IPS DF 6.9 (cell line): ENCODE measurements at places on chromosomes 2 and 18.

- no peak for DNase-seq
These were observed 280.7 kb upstream of the ATP5MC3 start for GRCh38 chr2:175462246-175462645.

DNA sequence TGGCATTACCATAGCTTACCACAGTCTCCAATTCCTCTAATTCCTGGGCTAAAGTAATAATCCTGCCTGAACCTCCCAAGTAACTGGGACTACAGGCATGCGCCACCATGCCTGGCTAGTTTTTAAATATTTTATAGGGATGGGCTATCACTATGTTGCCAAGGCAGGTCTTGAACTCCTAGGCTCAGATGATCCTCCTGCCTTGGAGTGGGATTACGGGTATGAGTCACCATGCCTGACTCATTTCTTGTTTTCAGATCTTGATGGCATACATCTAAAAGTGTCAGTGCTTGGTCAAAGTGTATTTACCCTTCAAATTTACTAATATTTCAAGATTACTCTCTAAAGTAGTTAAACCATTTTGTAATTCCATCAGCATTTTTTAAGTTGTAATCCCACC, 9.4 kb upstream of the SOCS6 start:
- DNase-seq = no peak

DNA sequence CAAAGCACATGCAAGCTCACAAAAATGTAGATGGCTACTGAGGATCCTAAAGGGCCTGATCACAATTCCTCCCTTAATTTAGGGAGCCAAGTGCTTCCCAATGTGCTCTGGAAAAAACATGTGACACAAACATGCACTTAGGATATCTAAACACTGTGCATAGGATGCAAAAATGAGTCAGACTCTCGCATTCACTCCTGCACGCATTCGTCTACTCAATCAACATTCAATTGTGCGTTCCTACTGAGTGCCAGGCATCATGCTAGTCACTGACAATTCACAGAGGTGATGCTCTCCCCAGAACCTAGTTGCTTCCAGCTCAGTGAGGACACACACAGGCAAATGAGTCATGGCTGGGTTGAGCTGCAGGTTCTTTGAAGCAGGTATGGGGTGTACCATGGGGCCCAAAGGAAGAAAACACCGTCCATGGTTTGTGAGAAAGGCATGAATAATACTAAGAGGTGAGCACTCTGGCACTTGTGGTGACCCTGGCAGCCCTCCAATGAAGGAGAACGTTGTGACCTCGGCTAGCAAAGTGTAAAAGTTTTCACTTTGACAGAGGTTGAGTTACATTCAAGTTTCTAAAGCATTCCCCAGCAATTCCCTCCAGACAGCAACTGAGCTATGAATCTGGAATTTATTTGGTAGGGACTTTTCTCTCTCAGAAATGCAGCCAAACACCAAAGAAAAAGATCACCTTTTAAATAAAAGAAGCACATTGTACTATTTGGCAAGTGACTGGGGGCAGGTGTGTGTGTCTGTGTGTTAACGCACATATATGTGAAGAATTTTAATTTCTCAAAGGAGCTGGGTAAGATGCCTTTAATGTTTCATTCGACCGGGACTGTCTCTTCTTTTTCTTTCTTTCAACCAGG, 173.3 kb downstream of the ALPK2 start:
- no peak for DNase-seq

GRCh38 chr2:238603596-238603995, 176.9 kb downstream of the ASB1 start:
- DNase-seq = no peak

GRCh38 chr2:121419081-121419699, 111.5 kb upstream of the RNU4ATAC start:
- DNase-seq = no peak

DNA sequence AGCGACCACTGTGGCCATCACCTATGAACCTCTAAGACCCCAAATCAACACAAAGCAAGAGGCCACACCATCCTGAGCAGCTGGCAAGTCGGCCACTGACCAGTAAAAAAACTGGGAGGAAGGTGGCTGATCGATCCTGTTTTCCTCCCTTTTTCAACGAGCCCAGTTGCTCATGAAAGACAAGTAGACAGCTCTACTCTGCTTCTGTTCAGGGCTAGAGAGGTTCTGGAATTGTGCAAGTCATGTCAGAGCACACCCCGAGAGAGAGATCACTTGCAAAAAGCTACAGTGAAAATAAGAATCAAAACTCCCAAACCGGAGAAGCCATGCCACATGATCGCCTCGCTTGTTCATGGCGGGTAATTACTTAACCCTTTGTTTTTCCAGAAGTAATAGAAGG, 34.6 kb downstream of the ZNF516 start:
- DNase-seq = no peak

DNA sequence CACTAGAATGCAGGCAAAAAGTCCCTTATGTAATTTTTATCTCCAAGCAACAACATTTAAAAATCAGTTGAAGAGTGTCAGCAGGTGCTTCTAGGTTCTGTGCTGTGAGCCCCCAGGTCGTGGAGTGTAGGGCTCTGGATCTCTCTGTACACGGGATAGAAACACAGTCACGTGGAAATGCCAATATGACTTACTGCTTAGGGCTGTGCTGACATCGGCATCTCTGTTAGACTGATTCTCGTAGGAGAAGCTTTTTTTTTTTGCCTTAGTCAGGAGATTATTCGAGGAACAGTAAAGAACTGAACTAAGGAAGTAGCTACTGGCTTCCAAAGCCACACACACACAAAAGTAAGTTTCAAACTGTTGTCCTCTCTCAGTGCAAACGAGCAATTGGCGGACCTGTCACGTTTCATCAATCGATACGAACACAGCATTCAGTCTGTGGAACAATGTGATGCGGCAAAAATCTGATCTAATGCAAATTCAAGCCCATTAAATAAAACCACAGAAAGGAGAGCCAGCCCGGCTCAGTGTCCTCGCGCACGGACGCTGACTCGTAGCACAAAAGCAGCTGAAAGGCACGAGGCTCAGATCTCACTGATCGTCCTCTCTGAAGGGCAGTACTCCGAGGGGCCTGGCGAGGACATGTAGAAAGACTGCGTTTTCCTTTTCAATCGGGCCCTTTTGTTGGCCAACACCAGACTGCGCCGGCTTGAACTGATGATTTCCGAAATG, 41.5 kb downstream of the PRELID3A start:
- DNase-seq = no peak

GRCh38 chr2:11799826-11800225, 53.4 kb downstream of the LPIN1 start:
- DNase-seq = no peak

DNA sequence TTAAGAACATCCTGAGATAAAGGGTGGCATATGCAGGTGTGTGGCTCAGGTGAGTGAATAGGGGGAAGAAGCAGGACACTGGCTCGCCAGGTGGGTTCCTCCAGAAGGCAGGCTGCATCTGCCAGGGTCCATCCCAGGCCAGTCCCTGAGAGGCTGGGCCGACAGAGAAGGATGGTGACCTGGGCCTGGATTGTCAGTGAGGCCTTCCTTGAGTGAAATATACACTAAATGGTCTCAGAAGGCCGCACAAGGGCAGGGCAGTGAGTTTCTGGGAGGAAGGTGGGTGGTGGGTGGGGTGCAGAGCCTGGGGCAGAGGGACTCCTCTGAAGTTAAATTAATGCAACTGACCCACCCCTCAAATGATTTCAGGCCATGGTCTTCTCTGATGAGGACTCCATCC, 182.1 kb downstream of the ANKRD30B start:
- no peak for DNase-seq

GRCh38 chr18:79107886-79108285, 38.7 kb downstream of the ATP9B start:
- DNase-seq = no peak

- no peak for DNase-seq
These were observed 248.4 kb upstream of the KCNJ3 start for GRCh38 chr2:154449951-154450658.

GRCh38 chr2:3200420-3200939, 177.1 kb downstream of the EIPR1 start:
- no peak for DNase-seq

GRCh38 chr2:68341062-68341329, 21.2 kb upstream of the CNRIP1 start:
- no peak for DNase-seq

- no peak for DNase-seq
These were observed 158.9 kb downstream of the VAPA start for GRCh38 chr18:10072671-10073175.
